Stimulated activated CD4-positive, alpha-beta T cell treated with anti-CD3 and anti-CD28 coated beads, Interleukin-1b, Interleukin-23, amount 100 ng/mL, for 1 hour (primary cell): ENCODE measurements at places on chromosomes 2 and 18.

GRCh38 chr2:98663511-98664090 is 55.2 kb downstream of the UNC50 start:
- no peak for DNase-seq

- DNase-seq: no peak
Measured at GRCh38 chr2:148899638-148900318, 24.8 kb downstream of the KIF5C start.

DNA sequence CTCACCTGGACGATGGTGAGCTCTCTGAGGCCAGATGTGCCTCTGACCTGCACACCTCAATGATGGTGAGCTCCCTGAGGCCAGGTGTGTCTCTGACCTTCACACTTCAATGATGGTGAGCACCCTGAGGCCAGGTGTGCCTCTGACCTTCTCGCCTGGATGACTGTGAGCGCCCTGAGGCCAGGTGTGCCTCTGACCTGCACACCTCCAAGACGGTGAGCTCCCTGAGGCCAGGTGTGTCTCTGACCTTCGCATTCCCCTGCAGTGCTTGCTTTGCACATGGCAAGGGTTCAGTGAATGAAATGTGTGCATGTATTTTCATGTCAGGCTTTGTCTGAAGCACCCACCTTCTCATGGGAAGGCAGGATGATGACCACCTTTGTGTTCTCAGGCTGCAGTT is 95.5 kb downstream of the PTGR3 start:
- DNase-seq: no peak

DNA sequence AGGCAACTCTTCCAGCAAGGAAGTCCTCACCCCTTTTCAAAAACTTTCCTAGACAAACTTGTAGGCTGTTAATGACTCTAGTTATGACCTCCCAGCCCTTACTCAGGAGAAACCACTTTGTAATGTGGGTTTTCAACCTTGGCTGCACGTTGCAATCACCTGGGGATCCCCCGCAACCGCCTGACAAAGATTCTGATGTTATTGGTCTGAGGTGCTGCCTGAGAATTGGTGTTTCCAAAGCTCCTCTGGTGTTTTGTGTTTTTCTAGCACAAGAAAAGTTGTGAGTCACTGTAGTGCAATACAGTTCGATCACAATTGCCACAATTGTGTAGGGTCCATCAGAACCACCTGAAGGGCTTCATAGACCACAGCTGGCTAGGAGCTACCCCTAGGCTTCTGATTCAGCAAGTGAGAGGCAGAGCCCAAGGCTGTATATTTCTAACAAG is 121.6 kb downstream of the SP100 start:
- no peak for DNase-seq

DNA sequence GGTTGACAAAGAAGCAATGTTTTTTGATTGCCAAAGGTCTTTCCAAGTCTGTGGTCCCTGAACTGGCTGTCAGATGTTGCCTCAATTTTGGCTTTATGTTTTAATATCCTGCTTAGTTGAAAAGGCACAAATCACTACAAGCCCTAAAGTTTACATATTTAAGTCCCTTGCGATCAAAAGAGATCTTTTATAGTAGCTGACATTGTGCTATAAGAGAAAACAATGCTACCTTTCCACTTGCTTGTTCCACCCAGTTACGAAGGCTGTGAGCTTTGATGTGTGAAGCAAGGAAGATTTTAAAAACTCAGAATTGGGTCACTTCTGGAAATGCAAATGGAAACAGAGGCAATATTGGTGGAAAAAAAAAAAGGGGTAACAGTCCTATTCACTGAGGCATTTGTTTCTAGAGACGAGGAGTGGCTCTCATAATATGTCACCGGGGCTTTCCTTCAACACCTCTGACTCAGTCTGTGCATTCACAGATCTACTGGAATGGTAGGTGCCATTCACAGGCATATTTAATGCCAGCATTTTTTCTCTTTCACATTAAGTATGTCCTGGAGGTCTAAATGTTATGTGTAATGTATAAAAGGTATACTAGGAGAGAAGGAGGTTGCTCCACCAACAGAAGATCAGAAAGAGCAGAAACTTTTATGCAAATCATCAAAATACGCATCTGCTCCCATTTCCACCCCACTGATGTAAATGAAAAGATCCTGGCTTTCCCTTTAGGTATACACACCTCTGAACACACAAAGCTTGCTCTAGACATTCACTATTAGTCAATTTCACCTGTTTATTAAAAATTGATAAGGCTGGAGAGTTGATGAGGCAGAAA is 91.8 kb downstream of the TGIF1 start:
- DNase-seq: no peak

GRCh38 chr2:30903326-30903725 is 96.1 kb upstream of the CAPN13 start:
- DNase-seq: no peak

DNA sequence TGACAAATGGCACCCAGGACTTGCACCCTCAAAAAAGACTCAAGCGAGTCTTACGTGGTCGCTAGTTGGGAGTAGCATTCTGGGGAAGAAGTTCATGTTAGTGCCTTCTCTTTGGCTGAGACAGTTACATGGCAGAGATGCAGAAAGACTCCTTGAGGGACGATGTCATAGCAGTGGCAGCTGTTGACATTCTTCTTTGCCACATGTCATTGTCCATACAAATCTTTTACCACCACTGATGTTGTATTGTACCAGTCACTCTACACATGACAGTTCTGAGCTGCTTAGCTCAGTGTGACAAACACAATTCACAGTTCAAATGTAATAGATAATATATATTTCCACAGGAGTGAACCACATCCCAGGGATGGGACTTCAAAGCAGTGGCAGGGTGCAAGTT is 197.1 kb downstream of the TCF4 start:
- no peak for DNase-seq

DNA sequence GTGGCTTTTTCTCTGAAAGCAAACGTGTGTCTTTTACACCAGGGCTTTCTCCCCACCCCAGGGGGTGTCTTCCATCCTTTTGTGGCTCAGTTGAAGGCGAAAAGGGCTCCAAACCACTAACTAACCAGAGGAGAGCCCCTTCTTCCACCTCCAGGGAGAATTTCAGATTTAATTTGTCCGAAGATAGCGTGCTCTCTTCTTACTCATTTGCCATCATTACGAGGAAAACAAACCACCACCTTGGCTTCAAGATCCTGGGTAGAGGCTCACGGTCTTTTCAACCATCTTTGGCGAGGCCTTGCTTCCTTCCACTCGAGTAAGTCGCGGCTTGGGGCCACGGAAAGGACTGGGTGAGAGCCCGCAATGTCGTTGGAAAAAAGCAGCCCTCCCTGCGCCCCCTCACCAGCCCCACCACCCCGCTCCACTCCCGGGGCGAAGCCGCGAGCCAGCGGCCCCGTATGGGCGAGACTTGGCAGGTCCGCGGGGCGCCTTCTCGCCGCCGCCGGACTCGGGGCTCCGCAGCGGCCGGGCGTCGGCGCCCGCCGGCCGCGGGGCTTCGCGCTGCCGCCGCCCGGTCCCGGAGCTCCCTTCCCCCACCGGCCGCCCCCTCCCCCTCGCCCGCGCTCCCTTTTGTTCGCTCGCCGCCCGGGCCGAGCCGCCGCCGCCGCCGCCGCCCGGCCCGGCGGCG is 1.7 kb upstream of the ZNF532 start:
- DNase-seq: no peak

DNA sequence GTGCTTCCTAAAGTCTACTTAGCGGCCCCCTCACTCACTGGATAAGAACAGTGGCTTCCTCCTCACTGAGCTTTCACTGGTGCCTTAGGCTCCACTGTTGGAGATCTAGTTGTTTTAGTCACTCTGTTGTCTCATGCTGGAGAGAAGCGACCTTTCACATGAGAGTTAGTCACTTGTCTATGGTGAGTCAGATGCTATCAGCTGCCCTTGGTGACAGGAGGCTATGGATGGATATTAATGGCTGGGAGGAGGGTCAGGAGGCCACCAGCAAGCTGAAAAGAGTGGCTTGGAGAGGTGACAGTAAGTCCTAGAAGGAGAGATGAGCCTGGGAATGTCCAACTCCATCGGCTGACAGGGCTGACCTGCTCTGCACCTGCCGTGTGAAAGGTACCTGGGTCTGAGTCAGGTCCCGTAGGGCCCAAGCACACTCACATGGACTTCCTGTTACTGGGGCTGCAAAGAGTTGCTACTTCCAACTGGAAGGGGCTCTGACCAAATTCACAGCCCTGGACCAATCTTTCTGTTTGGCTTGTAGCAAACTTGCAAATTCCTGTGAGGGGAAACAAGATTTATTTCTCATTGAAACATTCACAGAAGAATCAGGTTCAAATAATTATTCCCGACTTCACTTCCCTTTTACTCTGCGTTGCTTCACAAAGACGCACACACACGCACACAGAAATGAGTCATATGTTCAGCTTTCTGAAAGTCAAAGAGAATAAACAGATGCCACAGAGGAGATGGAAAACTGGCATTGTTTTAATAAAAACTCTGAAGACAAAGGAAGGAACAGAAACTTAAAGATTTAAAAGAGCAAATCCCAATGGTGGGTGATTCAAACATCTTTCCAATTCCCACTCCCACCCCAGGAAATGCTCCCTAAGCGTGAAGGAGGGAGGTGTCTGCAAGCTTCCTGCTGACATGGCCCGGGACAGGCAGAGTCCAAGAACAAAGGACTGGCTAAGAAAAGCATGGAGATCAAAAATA is 203.5 kb upstream of the TWIST2 start:
- DNase-seq: no peak

DNA sequence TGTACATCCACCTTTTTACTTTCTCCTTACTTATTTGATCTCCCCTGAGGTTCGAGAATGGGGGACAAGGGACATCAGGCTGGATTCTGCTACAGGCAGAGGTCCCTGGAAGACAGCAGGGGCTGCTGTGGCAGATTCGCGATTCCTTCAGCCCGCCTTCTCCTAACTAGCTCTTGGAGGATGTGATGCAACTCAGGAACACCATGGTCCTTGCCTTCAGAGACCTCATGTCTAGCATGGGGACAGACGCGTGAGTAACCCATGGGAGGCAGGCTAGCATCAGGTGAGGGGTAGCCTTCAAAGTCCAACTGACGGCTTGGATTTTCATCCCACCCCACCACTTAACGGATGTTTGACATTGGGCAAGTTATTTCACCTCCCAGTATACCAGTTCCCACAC is 869 bp upstream of the TCF23 start:
- DNase-seq: no peak

- no peak for DNase-seq
Measured at GRCh38 chr2:97963079-97963406, 32.7 kb downstream of the TMEM131 start.
